ENCODE measurements at places on chromosomes 7 and 10.

DNA sequence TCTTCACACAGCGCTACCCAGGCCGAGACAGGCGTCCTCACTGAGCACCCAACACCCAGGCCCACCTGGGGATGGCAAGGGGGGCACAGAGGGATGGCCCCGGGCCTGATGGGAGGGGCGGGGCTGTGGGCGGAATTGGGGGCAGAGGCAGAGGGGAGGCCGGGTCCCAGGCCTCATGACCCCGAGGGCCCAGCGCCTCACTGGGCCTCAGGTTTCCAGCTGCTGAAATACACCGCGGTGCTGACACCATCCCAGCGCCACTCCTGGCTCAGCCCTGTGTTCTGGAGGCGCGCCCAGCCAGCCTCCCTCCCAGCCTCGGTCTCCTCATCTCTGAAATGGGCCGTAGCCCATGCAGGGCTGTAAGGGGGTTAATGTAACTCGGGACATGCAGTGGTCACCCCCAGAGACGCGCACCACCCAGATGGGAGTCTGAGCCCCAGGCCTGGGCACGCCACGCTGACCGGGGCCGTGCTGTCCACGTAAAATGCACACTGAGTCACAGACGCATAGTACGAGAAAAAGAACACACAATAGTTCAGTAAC is 82.3 kb downstream of the UNCX start:
- DNase-seq, result no peak

DNA sequence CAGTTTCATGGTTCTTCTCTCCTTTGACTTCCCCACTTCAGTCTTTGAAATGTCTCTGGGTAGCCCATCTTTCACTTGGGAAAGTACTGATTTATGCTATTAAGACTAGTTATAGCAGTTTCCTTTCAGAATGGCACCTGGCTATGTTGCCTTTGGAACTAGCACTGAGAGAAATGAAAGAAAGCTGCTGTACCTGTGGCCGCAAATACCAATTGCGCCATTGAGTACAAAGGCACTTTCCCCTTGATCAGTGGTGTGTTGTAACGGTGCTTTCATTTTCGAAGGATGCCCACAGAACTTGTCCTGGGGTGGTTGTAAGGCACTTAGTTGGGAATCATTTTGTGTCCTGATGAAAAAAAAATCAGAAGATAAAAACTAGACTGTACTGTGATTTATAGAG is 16.8 kb downstream of the BUB3 start:
- no peak for DNase-seq

- no peak for DNase-seq
Measured at GRCh38 chr7:102832674-102833073, 80.1 kb upstream of the LRRC17 start.

GRCh38 chr7:47147213-47147631 is 434.7 kb downstream of the TNS3 start:
- DNase-seq, result no peak

- DNase-seq, result no peak
Measured at GRCh38 chr7:37432281-37432920, 16.3 kb downstream of the ELMO1 start.

DNA sequence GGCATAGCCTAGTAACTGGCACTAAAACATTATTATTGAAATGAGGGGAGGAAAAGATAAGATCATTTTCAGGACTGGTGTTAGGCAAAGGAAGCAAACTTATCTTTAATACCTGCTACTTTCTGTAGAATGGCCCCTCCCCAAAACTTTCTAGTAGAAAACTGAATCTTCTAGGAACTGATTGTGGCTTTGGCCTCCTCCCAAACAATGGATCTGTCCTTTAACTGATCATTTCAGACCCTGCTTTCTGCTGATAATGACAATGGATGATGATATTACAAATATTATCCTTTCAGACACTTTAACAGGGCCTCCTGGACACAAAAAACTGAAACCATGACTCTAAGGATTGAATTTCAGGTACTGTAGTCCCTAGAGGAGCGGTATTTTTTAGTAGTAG is 55.1 kb downstream of the EZH2 start:
- DNase-seq, result no peak

DNA sequence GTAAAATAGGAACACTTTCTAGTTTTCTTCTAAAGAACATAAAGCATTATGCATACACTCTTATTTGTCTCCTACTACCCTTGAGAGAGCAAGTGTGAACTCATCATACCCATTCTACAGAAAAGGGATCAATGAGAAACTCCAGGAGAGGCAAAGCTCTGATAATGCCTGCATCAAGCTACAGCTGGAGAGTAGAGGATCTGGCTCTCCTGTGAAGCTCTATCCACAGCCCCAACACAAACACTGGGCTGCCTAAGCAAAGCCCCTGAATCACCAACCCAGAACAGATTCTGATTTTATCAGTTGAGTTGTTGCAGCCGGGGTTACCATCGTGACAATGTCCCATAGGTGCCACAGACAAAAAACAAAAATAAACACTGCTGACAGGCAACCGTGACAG is 74.9 kb downstream of the NUDCD3 start:
- no peak for DNase-seq

DNA sequence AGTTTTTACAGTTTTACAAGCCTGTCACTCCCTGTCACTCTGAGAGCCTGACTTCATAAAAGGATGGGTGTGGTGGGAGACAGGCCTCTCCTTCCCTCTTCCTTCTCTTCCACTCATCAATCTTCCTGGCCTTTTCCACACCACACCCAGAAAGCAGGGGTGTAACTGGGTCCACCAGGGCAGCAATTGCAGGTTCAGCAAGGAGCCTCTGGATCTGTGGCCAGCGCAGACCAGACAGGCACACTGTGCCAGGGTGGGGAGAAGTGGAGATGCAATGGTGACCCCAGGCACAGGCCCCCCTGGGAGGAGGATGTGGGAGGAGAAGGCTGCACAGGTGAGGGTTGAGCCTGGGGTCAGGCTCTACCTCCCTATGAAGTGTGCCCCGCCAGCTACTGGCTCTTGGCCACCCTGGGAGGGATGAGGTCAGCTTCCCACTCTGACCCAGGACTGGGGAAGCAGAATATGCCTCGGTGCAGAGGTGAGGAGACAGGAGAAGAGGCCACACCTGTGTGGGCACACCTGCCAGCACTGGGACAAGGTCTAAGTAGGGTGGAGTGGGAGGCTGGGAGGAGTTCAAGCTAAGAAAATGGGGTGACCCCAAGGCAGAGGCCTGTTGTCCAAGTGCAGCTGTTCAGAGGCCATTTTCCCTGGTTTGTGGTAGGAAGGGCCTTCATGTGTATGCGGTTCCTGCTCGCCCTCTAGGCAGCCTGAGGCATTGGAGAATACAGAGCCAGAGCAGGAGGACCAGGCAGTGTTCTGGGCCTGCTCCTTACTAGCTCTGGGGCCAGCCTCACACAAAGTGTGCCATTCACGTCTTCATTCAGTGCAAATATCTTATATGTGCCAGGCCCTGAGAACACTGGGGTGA is 20.2 kb upstream of the TMEM72 start:
- no peak for DNase-seq

DNA sequence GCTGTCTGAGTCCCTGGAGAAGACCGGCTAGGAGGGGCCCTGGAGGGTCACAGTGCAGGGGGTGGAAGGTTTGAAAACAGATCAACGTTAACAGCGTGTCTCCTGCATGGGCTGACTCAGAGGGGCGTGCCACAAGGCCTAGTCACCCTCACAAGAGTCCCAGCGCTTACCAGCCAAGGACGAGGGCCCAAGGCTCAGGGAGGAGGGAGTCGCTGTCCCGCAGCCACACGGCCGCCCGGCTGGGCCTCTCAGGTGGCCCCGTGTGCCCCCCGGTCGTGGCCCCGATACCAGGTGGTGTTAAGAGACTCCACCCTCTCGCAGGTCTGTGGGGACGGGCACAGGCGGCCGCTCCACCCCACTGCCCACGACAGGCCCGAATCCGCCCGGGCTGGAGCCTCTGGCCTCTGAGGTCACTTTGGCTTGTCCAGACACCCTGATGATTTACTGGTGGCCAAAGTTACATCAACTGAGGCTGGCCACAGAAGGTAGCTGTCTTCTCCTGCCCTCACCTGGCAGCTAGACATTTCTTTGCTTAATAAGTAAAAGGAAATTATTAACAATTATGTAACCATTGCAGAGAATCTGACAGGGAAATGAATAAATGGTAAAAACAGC is 34.0 kb downstream of the FAM20C start:
- DNase-seq, result no peak

GRCh38 chr10:11757454-11757820 is 15.3 kb downstream of the ECHDC3 start:
- DNase-seq, result no peak

GRCh38 chr7:104175361-104175984 is 32.3 kb downstream of the ORC5 start:
- DNase-seq, result no peak

GRCh38 chr7:149444287-149444686 is 16.6 kb downstream of the ZNF777 start:
- DNase-seq, result no peak

- no peak for DNase-seq
Measured at GRCh38 chr10:48500771-48501170, 104.1 kb downstream of the ARHGAP22 start.

DNA sequence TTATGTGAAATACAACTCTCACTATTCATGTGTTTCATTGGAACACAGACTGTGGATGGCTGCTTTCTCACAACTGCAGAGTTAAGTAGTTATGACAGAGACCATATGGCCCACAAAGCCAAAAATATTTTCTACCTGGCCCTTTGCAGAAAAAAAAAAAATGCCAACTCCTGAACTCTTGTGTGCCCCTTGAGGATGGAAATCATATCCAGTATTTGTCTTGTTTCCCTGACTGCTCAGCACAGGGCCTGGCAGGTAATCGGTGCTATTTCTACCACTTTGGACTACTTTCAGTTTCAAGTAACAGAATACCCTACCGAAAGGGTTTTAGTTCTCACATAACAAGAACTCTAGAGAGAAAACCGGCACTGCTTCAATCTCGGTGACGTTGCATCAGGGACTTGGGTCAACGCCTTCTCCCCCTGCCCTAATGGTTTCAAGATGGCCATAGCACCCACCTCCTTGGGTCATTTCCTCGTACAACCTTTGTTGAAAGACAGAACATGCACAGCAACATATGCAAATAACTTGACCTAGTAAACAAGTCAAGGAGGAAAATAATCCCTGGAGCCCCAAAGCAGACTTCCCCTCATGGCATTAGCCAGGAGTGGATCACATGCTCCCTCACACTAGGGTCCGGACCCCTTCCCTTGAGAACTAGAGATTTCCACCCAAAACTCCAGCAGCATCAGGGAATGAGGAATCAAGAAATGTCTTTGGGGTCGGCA is 11.8 kb upstream of the GPNMB start:
- no peak for DNase-seq

DNA sequence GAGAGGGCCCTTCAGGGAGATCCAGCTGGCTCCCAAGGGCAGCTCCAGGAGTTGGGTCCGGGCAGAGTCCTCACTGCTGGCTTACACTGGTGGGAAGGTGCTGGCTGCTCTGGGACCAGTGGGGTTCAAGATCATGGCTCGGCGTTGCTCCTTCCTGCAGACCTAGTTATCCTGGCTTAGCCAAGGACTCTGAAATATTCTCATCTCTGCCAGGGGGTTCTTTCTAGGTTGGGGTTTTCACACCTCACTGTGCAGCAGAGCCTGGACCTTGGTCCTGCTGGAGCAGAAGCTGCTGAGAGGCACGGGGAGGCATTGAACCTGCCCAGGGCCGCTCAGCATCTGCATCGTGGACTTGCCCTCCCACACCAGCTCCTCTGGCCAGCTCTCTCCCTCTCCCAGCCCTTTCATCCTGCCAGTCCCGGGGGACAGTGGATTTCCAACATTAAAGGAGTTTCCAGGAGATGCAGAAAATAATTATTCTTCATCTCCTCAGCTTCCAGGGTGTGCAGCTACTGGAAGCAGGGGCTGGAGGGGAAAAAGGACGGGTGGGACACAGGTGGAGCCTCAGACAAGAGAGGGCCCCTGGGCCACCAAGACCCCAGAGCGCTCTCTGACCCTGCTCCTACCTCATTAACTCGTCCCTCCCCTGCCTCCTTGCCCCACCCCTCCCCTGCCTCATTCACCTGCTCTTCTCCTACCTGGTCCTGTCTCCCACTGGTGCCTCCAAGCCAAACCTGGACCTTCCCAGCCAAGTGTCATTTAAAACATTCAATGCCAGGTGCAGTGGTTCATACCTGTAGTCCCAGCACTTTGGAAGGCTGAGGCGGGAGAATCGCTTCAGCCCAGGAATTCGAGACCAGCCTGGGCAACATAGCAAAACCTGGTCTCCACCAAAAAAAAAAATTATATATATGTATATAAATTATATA is 42.5 kb downstream of the JAKMIP3 start:
- no peak for DNase-seq

DNA sequence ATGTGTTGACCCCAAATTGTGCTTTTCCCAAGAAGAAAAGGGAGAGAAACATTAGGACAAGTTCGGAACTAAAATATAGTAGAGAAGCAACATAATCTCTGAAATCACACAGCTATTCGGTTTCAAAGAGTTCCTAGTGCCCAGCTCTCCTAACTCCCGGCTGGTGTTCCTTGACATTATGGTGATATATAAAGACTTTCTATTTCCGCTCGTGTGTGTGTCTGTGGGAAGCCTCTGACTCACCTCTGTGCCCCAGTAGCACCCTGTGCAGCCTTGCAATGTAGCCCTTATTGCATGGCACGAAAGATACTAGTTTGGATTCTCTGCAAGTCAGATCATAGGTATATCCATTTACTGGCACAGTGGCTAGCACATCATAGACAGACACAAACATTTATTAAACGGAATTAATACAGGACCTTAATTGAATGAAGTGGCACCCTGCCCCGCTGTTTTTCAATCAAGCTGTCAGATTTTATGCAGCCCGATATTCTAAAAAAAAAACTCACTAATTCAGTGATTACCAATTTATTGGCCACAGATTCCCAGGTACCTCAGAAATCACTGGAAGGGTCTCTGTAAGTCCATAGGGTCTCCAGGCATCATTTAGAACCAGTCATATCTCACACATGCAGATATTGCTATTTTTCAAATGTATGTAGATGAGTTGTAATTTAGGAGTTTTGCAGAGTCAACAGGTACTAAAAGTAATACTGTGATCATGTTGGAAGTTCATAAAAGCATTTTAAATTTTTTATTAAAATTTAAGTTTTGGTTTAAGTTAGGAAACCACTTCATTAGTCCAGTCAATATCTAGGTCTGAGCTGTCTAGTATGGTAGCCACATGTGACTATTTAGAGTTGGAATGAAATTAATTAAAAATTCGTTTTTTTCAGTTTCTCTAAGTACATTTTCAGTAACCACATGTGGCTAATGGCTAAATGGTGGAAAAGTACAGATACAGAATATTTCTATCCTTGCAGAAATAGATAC is 43.3 kb downstream of the SFTPD start:
- no peak for DNase-seq

DNA sequence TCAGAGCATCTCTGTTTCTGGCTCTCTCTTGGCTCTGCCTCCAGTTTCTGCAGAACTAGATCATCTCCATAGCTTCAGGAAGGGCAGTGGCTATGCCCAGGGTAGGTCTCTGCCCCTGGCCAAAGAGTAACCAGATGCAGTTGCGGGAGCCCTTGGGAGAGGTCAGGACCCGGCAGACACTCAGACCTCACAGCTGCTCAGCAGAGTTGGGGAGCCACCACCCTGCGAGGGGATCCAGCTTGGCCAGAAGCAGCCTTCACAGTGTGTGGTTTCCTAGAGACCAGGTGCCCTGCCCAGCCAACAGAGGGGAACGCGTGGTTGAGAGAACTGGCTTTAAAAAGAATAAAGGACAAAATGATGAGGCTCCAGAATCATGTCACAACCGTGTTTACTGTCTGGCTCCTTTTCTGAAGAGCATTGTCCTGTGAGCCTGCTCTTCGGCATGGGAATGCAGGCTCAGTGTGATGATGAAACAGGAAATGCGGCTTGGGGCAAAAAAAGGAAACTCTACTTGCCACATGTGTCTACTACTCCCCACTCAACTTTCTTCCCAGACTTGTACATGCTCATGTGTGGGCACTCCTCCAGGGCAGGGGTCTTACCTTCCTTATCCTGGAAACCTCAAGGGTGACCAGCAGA is 243.1 kb downstream of the INHBA start:
- DNase-seq, result no peak

GRCh38 chr10:87646935-87647334 is 12.7 kb upstream of the PAPSS2 start:
- DNase-seq, result no peak

Data from neuronal stem cell (in vitro differentiated cells).